Activated CD4-positive, alpha-beta T cell treated with anti-CD3 and anti-CD28 coated beads, Interleukin-2, amount 50 U/mL, for 16 hours (primary cell): ENCODE measurements at places on chromosomes 1 and 21.
A peak's percentile ranks its signal among the peaks of the same experiment; 100 is the strongest.

DNA sequence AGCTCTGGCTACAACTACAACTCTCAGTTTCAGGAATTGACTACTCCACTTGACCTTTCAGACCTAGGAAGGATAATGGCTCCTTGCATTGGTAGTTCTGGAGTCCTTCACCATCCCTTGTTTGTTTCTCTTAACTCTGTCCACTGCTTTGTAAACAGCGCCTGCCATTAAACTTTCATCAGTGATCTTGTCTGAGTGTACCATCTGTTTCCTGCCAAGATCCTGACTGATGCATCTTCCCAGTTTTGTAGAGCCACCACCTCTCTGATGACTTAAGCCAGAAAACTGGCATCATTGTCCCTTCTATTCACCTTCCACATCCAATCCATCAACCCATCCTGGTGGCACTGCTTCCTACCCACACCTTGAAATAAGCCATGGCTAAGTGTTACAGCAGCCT lies 15.2 kb downstream of the MAP10 start:
- DNase-seq, result no peak

DNA sequence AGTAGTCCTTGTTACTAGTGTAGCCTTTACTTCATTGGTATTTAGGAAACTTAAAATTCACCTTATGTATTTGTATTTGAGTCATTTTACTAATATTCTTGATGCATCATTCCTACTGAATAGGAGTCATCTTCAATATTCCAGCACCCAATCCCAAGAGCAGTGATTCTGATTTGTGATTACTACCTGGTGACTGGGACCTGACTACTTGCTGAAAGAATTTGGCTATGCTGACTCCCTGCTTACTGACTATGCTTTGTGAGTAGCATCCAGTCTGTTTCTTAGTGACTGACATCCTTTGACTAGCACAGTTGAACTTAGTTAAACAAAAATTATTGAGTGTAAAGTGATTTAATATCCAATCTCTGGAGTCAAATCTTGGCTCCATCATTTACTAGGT lies 129.9 kb upstream of the NEGR1 start:
- no peak for DNase-seq

DNA sequence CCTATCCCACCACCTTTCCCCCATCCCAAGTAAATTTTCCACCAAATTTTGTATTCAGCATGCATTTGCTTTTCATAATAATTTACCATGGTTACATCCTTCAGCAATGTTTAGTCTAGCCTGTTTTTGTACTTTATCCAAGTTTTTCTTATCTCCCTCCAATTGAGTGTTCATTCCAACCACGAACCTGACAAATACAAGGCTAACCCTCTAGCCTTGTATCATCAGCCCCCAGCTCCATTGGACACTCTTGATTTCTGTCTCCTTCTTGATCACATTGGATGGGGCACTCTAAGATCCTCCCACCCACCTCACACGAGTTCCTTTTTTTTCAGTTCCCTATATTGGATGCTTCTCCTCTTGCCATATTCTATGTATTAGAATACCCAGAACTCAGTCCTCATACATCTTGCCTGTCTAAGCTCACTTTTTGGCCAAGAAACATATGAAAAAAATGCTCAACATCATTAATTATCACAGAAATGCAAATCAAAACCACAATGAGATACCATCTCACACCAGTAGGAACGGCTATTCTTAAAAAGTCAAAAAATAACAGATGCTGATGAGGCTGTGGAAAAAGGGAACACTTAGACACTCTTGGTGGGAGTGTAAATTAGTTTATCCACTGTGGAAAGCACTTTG lies 40.5 kb upstream of the SLC35F3 start:
- DNase-seq, result no peak

DNA sequence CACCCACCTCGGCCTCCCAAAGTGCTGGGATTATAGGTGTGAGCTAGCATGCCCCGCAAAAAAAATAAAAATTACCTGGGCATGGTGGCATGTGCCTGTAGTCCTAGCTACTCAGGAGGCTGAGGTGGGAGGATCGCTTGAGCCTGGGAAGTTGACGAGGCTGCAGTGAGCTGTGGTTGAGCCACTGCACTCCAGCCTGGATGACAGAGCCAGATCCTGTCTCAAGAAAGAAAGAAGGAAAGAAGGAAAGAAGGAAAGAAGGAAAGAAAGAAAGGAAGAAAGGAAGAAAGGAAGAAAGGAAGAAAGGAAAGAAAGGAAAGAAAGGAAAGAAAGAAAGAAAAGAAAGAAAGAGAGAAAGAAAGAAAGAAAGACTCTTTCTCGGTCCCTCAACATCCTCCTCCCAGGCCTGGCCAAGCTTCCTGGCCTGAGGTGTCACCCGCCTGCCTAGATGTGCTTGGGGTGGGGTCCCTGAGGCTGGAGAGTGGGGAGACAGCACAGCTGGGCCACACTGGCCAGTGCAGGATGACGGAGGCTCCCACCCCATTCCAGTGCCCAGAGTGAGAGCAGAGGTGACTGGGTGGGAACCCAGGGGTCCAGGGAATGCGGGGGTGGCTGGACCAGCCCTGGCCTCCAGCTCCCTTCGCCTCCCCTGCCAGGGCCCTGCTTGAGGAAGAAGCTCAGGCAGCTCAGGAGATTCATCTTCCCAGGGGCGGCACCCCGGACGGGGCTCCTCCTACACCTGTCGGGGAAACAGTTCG lies 10.2 kb upstream of the GNB1 start:
- DNase-seq, result no peak

GRCh38 chr1:171081314-171081753 lies 9.4 kb upstream of the FMO3 start:
- no peak for DNase-seq

DNA sequence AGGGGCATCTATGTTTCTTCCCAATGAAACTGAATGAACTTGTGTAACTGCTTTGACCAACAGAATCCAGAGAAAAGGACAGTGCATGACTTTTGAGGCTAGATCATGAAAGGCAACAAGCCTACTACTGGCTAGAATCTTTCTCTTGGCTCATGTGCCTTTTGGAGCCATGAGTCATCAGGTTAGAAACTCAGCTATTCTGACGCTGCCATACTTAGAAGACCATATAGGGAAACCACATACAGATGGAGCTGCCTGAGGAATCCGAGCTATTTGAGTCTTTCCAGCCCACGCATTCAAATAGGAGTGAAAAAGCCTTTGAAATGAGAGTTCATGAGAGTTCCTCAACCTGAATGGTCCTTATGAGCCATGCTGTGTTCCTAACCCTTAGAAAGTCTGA lies 738.5 kb upstream of the CHRM3 start:
- no peak for DNase-seq

GRCh38 chr1:227941509-227942020 lies 6.2 kb downstream of the WNT9A start:
- DNase-seq, result no peak

DNA sequence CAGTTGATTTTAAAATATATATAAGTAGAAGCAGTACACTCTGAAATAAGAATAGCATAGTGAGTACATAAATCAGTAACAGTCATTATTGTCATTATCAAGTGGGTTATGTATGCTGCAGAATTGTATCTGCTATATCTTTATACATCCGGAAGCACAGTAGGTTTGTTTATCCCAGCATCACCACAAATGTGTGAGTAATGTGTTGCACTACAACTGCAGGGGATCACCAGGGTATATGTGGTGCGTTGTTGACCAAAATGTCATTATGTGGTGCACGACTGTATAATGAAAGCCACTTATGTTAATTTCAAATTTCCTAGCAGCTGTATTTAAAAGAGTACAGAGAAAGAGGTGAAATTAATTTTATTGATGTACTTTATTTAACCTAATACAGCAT lies 87.7 kb upstream of the GADD45A start:
- DNase-seq, result no peak

DNA sequence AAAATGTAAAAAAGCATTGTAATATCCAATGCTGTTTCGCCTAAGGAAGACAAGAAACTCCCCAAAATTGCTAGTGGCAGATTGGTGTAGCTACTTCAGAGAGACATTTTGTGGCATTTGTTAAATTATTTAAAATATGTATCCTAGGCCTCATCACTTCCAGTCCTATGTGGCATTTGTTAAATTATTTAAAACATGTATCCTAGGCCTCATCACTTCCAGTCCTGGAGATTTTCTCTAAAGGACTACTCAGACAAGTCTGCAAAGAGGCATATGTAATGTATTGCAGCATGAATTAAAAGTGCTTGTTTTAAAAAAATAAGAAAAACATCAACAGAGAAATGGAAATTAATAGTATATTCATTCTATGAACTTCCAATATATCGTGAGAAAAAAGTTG lies 95.6 kb upstream of the KCTD3 start:
- no peak for DNase-seq

GRCh38 chr1:78549891-78550290 lies 59.1 kb downstream of the PTGFR start:
- no peak for DNase-seq

DNA sequence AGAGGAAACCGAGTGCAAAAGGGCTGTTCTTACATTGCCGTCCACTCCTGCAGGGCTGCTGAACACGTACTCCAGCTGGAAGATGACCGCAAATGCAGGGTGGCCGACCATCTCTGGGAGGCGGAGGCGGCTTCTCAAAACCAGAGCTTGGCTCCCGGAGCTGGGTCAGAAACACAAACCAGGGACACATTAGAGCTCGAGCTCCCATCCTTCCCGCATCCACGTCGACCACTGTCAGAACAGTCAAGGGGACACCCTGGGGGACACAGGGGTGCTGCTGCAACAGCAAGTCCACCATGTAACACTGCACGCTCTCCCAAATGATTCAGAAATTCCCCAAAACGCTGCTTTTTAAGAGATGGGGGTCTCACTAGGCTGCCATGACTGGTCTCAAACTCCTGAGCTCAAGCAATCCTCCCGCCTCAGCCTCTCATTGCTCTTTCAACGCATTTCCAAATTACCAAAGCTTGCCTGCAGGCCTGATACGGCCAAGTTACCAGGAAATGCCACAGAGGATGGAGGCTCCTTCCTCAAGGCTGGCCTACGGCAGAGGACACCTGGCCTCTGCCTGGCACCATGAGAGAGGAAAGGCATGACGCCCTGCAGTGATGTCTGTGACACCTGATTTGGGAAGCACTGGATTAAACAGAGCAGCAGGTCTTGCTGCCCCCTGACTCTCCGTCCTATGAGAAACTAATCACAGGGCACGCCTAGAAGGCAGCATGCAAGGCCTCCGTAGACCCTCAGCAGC lies 45.0 kb downstream of the NPHP4 start:
- no peak for DNase-seq

DNA sequence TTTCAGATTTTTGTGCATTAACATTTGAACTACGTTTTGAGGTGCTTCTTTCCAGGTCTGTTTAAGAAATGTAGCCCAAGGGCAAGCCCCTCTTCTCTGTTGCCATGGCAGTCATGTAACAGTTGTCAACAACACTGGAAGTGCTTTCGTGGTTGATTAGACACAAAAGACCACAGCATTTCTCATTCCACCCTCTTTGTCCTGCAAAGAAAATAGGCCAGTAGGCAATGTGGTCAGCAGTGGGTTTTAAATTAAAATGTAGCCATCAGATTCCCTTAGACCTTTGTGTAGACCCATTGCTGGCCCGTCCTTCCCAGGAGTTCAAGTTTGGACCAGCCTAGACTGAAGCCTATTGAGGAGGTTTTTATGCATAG lies 35.4 kb downstream of the VANGL1 start:
- DNase-seq, result no peak

- no peak for DNase-seq
Measured at GRCh38 chr1:93143136-93143535, 37.1 kb downstream of the TMED5 start.

DNA sequence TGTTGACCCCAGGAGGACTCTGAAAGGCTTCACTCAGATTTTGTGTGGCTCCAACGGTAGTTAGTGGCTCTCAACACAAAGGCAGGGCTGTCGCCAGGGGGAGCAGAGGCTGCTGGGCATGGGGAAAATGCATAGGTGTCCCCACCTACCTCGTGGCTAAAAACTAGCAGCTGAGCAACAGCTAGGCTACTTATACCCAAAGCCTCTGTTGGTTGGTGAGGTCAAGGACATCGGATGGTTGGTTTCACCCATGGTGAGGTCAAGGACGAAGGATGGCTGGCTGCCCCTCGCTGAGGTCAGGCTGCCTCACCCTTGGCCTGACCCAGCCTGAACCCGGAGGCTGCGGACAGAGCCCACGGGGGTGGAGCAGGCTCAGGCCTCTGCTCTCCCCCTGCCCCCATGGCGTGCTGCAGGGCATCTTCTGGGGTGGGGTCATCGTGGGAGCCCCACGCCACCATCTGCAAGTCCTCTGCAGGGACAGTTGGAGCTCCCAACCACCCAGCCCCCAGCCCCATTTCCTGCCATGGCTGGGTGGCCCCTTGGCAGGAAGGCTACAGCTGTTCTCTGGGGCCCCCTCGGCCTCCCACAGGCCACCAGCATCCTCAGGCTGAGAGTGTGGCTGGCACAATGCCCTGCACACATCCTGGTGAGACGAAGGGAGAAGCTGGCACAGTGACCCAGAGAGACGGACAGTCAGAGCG lies 8.5 kb upstream of the GNB1 start:
- no peak for DNase-seq

DNA sequence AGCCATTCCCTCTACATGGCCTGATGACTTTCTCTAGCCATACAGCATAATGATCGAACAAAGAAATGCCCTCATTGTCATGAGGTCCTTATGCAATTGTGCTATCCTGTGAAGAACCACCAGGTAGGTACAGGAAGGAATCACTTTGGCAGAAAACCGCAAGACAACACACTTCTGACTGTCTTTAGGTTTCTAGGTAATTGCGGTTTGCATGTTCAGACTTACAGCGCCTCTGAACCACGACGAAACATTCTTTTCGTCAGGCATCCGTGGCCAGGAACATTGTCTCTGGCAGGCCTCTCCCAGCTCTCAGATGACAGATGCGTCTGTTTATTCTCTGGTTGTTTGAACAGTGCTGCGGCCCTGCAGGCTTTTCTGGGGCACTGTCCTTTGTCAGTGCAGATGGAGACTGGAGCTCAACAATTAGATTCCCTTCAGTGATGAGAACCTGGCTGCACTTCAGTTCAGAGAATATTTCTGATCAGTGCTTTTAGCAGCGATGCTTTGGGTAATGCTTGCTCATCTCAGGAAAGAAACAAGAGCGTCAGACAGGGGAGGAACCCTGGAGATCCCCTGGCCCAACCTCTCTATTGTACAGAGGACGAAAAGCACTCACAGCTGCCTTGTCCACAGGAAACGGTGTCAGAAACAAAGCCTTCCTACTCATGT lies 63.4 kb downstream of the B3GALT5 start:
- peak; percentile 13 for DNase-seq
